Right hindlimb (tissue), 1 donor: ENCODE measurements at places on chromosomes 3 and 15.

DNA sequence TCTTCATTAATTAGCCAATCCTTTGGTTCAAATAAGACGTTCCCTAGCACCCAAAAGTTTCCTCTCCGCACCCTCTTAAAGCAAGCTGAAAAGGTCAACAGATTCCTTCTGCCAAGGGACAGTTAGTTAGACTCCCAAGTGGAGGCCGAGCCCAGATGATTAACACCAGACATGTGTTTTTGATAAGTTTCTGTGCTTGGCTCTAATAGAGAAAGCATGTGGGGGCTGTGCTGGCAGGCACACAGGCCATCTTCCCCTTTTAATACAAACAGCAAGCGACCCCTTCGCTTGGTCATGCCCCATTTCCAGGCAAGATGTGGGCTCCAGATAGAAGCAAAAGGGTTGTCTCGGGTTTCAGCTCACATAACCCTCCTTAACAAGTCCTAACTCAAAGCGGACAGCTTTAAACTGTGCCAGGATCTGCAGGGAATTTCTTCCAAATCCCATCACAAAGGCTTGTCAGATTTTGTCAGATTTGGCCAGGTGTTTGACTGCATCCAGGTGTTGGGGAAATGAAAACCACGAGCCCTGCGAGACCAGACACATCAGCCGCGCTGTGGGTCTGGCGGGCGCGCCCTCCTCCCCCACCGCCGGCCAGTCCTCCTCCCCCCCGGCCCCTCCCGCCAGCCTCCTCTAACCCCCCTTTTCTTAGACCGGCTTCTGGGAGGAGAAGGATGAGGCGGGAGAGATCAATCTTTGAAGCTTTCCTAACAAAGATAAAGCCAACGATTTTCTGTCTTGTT, 3.3 kb downstream of the HES1 start:
- peak; percentile 79 for DNase-seq

- DNase-seq = no peak
These were observed 138.4 kb downstream of the ATG7 start for GRCh38 chr3:11410564-11410963.

GRCh38 chr3:50347187-50347813, 1.8 kb upstream of the ZMYND10 start:
- DNase-seq = peak; percentile 78

GRCh38 chr3:172129850-172130716, 90.7 kb downstream of the FNDC3B start:
- peak; percentile 77 for DNase-seq

DNA sequence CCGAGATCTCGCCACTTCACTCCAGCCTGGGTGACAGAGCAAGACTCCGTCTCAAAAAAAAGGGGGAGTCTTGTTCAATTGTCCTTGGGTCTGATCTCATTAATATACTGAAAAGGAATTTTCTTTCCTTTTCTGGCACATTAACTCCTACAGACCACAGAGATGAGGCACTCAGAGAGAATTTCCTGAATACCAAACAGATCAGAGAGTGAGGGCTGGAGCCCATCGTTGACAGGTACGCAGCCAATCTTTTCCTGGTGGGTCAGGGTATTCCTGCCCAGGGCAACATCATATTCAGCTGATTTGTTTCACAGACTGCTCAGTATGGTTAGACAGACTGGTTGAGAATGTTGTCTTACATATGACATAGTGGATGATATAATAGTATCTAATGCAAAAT, 82.8 kb upstream of the TNFSF10 start:
- no peak for DNase-seq
